ENCODE measurements at places on chromosomes 4 and X.

DNA sequence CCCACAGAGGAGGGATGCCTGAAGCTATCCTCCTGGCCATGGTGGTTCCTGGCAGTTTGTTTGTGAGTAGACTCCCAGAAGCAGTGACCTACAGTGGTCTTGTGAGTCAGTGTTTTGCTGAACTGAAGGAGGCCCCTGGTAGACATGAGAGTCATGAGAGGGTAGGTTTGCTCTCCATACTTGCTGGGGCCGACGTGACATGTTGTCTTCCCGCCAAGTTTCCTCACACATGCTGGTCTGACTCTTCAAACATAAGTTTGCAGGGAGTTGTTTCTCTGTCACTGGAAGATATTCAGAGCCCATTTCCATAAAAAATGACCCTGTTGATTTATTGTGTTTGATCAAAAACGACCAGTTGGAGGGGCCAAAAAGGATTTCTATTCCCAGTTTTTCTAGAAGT is 131.1 kb upstream of the SCML1 start:
- DNase-seq = no peak

- DNase-seq = no peak
These were observed 83.8 kb downstream of the UNC5C start for GRCh38 chr4:95465010-95465409.

DNA sequence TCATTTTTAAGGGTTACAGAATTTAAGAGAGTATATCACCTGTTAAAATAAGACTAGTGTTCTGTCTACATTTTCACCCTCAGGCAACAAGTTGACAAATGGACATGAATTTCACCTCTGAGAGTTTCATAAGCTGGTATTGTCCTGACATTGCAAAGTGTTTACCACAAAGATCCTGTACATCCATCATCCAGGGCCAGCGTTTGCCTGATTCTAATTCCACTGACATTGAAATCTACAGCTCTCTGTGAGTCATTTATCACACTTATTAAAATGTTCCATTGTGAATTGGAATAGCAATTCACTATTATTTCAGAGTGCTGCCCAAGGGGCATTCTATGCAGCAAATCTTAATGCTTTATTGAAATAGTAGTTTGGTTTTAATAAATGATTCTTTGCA is 1499.4 kb upstream of the PCDH7 start:
- DNase-seq = no peak

- DNase-seq = no peak
These were observed 316.7 kb upstream of the KLF3 start for GRCh38 chr4:38347251-38347650.

- DNase-seq = no peak
These were observed 1.5 kb downstream of the PLS3 start for GRCh38 chrX:115562480-115562847.

DNA sequence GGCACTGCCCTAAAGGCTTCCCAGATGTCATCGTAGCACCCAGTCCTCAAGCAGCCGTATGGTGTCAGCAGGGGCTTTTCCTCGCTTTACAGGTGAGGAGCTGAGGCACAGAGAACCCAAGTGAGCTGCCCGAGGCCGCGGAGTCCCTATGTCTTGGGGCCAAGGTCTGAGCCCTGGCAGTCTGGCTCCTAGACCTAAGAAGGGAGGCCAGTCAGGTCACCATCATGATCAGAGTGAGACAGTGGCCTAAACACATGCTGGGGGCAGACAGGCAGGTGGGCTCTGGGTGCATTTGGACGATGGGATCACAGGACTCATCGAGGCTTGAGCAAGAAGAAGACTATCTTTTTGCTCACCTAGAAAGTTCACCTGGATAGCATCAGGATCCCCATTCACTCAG is 94.9 kb downstream of the WFS1 start:
- DNase-seq = no peak

GRCh38 chr4:87354168-87355102 is 31.8 kb upstream of the HSD17B13 start:
- DNase-seq = no peak

- DNase-seq = no peak
These were observed at the start of gene KLF8 for GRCh38 chrX:56232221-56233082. Gene KLF8, plus strand, starts transcription at chrX:56232356. Its CDS starts 979 bp downstream, at chrX:56233335.

All from stimulated activated CD8-positive, alpha-beta memory T cell treated with anti-CD3 and anti-CD28 coated beads, Interleukin-12 subunit alpha, Interleukin-12 subunit beta, amount 100 ng/mL, for 1 hour (primary cell).